ENCODE measurements at places on chromosomes 11 and 22. TPM values are rescaled to one million over a fixed set of nuclear protein-coding genes. Genes with fewer than 3 reads are reported as not detected.
A peak's percentile ranks its signal among the peaks of the same experiment; 100 is the strongest.

TENM4 gene
- total RNA-seq = 0.28 TPM

DNA sequence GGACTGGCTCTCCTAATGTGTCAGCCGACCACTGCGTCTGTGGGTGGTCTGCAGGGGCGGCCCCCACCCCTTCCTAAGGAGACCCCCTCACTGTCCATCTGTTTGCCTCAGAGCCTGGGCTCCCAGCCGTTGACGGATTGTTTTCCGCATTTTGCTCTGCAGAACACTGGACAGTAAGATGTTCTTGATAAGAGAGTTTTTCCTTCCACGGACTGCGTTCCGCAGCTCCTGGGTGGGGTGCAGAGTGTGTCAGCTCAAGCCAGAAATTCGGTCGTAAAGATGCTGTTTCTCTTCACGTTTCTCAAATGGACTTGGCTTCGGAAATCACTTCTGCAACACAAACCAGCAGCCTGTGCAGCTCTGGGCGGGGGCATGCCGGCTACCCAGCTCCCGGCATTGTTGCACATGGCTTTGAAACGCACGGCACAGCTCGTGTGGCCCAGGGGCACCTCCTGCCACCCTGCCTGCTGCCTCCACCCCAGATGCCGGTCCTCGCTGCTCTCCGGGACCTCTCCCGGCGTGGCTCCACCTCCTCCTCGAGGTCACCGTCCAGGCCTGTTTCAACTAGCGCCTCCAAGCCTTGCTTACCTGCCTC, 2.9 kb upstream of the MRGPRG start:
- H3K36me3 ChIP-seq = no peaks in the 10 kb centered on the region
- DNase-seq = no peak
- no peak overlapping the region for H3K4me3 ChIP-seq
- no peaks in the 10 kb centered on the region for H3K4me1 ChIP-seq
- no peak overlapping the region for H3K27ac ChIP-seq
- no peaks in the 10 kb centered on the region for H3K27me3 ChIP-seq

ANGPTL5 gene
- not detected for total RNA-seq

GRCh38 chr11:14308114-14308896, 50.7 kb downstream of the RRAS2 start:
- H3K36me3 ChIP-seq = no peaks in the 10 kb centered on the region
- no peaks in the 10 kb centered on the region for H3K27me3 ChIP-seq
- H3K27ac ChIP-seq = no peak overlapping the region
- no peak overlapping the region for H3K4me3 ChIP-seq
- peak; percentile 20 for DNase-seq

XBP1 gene
- total RNA-seq = 164 TPM

DNA sequence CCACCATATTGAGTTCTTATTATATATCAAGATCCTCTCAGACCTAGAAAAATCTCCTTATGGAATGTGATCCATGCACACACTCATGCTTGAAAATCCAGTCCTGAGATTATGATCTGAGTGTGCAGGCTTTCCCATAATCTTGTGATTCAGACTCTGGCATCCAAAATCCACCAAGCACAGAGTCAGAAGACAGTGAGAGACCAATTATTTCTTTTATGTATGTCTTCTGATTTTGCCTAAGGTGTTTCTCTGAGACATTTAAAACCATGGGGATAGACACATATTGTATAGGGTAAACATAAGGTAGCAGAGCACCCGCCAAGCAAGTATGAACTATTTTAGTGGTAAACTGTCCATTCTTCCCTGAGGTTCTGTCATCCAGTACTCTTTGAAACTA, 52.0 kb upstream of the MMP13 start:
- no peak overlapping the region for H3K4me3 ChIP-seq
- no peak overlapping the region for H3K27ac ChIP-seq
- no peaks in the 10 kb centered on the region for H3K27me3 ChIP-seq

DNA sequence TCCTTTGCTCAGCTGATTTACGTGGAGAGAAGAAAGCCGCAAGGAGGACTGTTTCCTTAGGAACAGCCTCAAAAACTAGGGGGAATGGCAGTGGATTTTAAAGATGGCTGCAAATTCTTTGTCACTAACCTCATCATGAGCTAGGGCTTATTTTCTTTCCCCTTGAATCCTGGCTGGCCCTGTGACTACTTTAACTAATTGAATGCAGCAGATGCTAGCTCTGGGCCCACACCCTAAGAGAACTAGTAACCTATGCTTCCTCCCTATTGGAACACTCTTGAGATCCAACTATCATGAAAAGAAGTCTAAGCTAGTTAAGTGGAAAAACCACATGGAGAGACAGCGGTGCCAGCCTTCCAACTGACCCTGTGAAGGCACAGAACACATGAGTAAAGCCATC, 421.3 kb upstream of the NARS2 start:
- H3K4me1 ChIP-seq = no peaks in the 10 kb centered on the region
- H3K27ac ChIP-seq = no peak overlapping the region
- no peak overlapping the region for H3K4me3 ChIP-seq
- no peaks in the 10 kb centered on the region for H3K36me3 ChIP-seq
- H3K27me3 ChIP-seq = no peaks in the 10 kb centered on the region

- no peaks in the 10 kb centered on the region for H3K36me3 ChIP-seq
- no peaks in the 10 kb centered on the region for H3K27me3 ChIP-seq
- H3K27ac ChIP-seq = no peak overlapping the region
- no peak overlapping the region for H3K4me3 ChIP-seq
Observed at GRCh38 chr22:44618400-44618799, 83.6 kb upstream of the PRR5 start.

OR2AG1 gene
- total RNA-seq = not detected

C1QTNF5 gene
- total RNA-seq = not detected

OR52H1 gene
- not detected for total RNA-seq

ART1 gene
- not detected for total RNA-seq

CRYBA4 gene
- total RNA-seq = not detected

GRCh38 chr11:2213384-2213842, 41.8 kb upstream of the TH start:
- H3K4me1 ChIP-seq = peaks cover 25% of the 10 kb centered on the region
- peak; percentile 14 for DNase-seq

FAT3 gene
- not detected for total RNA-seq

DNA sequence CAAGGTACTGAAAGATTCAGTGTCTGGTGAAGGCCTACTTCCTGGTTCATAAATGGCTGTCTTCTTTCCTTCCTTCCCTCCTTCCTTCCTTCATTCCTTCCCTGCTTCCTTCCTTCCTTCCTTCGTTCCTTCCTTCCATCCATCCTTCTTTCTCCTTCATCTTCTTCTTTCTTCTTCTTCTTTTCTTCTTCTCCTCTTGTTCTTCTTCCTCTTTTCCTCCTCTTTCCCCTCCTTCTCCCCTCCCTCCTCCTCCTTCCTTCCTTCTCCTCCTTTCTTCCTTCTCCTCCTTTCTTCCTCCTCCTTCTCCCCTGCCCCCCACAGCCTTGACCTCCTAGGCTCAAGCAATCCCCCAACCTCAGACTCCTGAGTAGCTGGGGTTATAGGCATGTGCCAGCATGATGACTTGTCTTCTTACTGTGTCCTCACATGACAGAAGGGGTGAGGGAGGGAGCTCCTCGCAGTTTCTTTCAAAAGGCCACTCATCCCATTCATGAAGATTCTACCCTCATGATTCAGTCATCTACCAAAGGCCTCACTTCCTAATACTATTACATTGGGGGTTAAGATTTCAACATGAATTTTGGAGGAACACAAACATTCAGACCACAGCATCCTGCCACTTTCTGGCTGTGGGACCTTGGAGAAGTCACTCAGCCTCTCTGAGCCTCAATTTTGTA, 22.6 kb upstream of the CCDC134 start:
- no peak for DNase-seq
- H3K27me3 ChIP-seq = no peaks in the 10 kb centered on the region
- H3K4me1 ChIP-seq = peaks cover 34% of the 10 kb centered on the region
- no peaks in the 10 kb centered on the region for H3K36me3 ChIP-seq
- no peak overlapping the region for H3K4me3 ChIP-seq
- H3K27ac ChIP-seq = no peak overlapping the region

GRCh38 chr11:87020764-87021365, 16.9 kb upstream of the TMEM135 start:
- no peaks in the 10 kb centered on the region for H3K36me3 ChIP-seq
- H3K4me3 ChIP-seq = no peak overlapping the region
- H3K4me1 ChIP-seq = no peaks in the 10 kb centered on the region
- no peak for DNase-seq

GRCh38 chr22:46432164-46433068, 96.9 kb downstream of the TRMU start:
- H3K4me3 ChIP-seq = peak overlapping the region; percentile 91
- no peaks in the 10 kb centered on the region for H3K27me3 ChIP-seq
- peaks cover 12% of the 10 kb centered on the region for H3K4me1 ChIP-seq
- H3K36me3 ChIP-seq = no peaks in the 10 kb centered on the region
- no peak for DNase-seq
- peak overlapping the region; percentile 56 for H3K27ac ChIP-seq

DNA sequence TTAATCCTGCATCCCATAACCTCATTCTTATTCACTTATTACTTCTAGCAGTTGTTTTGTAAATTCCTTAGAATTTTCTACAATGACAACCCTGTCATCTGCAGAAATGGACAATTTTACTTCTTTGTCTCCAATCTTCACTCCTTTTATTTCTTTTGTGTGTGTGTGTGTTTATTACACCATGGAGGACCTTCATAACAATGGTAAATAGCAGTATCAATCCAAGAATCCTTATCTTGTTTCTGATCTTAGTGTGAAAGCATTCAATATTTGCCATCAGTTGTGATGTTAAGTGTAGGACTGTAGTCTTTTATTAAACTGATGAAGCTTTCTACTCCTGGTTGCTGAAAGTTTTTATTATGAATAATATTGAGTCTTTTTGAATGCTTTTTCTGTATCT, 109.1 kb downstream of the MPPED2 start:
- H3K4me1 ChIP-seq = no peaks in the 10 kb centered on the region
- no peaks in the 10 kb centered on the region for H3K36me3 ChIP-seq
- H3K4me3 ChIP-seq = no peak overlapping the region
- no peak for DNase-seq
- H3K27me3 ChIP-seq = no peaks in the 10 kb centered on the region

GRAP2 gene
- 134 TPM for total RNA-seq

DNA sequence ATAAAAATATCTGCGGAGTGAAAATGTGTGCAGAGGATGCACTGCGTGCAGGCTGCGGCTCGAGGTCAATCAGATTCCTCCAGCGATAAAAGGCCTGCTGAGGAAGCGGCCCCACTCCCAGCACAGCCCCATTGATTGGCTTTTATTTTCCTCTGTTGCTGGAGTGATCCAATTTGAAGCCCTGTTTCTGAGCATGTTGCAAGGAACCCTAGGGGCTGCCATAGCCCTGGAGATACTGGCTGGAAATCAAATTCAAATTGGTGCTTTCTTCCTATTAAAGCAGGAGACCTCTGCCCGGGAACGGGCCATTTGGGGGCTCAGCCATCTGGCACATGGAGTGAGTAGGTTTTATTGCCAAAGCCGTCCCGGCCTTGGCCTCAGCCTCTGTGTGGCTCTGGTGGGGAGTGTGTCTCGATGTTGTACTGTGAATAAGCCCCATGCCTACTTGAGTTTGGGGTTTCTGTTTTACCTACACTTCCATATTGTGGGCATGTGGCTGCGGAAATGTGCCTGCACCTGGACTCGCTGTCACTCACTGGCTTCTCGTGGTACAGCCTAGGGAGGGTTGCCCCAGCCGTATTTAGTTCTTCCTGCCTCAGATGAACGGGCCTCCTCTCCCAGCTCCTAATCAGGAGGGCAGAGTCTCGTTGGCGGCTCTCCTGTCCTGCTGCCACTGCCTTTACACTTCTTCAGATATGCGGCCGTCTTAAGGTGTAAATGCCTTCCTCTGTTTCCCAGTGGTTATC, 25.6 kb downstream of the PARVB start:
- no peak overlapping the region for H3K4me3 ChIP-seq
- H3K27me3 ChIP-seq = no peaks in the 10 kb centered on the region
- no peak overlapping the region for H3K27ac ChIP-seq
- peaks cover 10% of the 10 kb centered on the region for H3K4me1 ChIP-seq

DNA sequence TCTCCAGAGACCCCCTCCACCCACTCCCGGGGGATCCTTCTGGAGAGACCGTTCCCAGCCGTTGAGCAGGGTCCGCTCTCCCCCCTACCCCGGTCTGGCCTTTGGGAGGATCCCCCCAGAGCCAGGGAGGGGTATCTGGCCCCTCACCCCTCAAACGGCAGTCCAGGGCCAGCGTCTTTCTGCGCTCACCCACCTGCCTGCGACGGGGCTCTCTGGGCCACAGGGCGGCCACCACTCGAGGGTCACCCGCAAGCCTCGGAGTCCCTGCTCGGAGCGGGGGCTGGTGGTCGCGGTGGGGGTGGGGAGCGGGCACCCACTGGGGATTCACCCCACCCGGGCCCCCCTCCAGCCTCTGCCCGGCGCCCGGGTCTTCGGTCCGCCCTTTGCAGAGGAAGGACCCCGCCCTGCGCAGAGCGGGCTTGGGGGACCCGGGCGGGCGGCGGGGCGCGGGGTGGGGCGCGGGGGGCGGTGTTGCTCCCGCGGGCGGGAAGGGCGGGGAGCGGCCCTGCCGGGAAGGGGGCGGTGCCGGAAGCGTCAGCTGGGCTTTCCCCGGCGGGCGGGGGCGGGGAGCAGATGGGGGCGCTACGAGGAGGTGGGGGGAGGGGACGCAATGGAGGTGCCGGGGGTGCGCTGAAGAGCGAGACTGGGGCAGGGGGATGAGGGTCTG, 16.6 kb downstream of the CRELD2 start:
- H3K4me3 ChIP-seq = peak overlapping the region; percentile 18
- H3K36me3 ChIP-seq = no peaks in the 10 kb centered on the region
- DNase-seq = peak; percentile 81
- peaks cover 58% of the 10 kb centered on the region for H3K4me1 ChIP-seq

DNA sequence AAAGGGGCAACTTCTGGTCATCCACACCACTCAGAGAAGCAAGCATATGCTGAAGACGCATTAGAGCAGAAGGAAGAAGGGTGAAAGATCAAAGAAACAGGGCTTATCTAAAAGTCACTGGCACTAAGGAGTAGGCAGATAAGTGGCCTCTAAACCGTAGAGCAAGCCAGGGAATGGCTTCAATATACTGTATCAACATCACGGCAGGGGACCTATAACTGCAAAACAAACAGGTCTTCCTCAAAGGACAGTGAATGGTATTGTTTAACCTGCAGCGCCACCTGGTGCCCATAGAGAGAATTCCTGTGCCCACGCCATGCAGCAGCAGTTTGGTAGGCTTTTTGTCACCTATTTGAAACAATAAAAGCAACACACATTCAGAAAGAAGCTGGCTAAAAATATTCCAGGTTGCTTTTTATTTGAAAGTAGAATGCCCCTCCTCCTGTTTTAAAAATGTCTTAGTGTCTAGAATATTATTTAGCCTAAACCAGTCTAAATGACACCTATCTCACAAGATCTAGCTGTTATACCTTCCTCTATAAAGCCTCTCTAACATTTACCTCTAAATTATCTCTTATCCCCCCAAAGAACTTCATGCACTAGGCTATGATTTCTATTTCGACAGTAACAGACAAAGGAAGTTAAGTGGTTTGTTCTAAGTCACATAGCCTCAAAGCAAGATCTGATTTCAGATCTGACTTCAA, 21.8 kb downstream of the SNX19 start:
- peaks cover 69% of the 10 kb centered on the region for H3K36me3 ChIP-seq
- no peaks in the 10 kb centered on the region for H3K27me3 ChIP-seq
- H3K4me1 ChIP-seq = no peaks in the 10 kb centered on the region
- H3K4me3 ChIP-seq = no peak overlapping the region
- H3K27ac ChIP-seq = no peak overlapping the region
- peak; percentile 60 for DNase-seq

Data from CD4-positive, alpha-beta memory T cell (primary cell).